Inflammatory macrophage treated with lipopolysaccharide for 4 hours (primary cell): ENCODE measurements at places on chromosomes 5 and 9.

GRCh38 chr5:9507974-9508373 is 37.9 kb downstream of the SEMA5A start:
- DNase-seq: no peak

- DNase-seq: no peak
Measured at GRCh38 chr5:1923766-1924165, 41.0 kb upstream of the IRX4 start.

DNA sequence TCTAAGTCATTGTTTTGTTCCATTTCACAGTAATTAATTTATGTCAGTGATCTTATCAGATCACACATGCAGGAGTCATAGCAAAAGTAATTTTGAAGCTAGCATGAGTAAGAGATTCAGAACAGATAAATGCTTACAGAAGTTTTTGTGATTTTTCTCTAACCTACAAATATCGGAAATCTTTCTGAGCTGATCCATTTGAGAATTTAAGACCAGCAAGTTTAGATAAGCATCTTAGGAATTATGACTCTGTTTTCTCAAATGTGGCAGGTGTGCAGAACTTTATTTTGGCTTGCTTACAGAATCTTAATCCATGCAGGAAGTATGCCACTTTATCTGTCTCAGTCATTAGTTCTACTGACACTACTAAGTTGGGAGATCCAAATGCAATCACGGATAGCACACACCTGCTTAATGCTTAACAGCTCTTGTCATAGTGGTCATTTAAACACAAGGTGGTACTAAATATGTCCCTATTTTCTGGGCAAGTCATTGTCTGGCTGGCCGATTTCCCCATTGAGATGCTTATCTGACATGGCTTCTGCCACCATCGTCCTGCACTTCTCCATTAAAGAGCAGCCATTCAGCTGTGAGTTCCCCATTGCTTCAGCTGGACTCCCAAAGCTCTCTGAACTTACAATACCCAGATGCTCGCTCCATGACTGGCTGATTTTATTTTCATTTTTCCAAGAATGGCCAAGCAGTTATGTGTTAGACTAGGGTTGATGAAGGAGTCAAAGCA is 305.4 kb upstream of the NUDT12 start:
- DNase-seq: no peak

DNA sequence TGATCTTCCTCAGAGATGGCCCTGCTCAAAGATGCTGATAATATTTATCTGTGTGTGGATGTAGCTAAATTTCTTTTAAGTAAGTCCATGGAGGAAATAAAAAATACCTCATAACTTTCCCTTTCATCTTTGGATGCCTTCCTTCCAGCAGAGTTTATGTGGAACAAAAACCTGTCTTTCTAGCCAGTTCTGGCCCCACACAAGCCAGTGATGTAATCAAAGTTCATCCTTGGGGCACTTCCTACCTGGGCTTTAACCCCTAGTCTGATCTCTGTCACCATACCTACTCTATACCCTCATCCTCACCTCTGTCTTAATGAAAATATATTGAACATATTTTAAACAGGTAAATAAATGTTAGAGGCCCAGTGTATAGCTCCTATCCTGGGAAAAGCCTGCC is 39.8 kb upstream of the RASGRF2 start:
- no peak for DNase-seq

DNA sequence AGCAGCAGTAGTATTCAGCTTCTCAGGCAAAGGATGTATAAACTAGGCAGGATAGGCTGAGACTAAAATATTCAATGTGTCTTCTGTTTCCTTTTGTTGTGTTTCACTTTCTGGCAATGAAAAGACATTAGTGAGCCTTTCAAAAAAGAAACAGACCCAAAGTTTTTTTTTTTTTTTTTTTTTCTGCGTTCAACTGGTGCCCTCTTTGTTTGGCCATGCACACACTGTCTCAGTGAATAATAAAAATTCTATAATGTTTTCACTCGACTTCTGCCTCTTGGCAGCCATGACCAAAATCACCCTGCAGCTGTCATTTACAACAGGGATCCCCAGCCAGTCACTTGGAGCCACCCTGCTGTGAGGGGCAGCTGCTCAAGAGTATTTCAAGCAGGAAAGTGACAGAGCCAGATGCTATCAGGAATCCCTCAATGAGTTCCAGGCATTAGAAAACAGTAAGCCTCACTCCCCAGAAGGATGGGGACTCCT is 44.0 kb upstream of the MAN2A1 start:
- no peak for DNase-seq

DNA sequence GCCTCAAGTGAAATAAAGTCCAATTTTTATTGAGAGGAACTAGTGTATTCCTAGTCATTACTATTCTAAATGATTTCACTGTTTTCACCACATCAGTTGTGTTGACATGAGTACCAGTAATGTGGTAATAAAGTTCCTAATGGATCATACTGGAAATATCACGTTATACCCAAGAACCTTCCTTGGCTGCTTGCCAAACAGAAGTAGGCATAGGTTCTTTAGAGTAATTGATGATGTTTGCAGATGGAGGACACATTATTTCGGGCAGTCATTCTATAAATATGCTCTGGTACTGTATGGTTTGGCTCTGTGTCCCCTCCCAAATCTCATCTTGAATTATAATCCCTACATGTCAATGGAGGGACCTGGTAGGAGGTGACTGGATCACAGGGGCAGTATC is 15.1 kb downstream of the SNCAIP start:
- no peak for DNase-seq

GRCh38 chr9:89738137-89738932 is 133.5 kb downstream of the GADD45G start:
- no peak for DNase-seq

GRCh38 chr5:139512786-139513390 is 30.3 kb upstream of the STING1 start:
- peak; percentile 17 for DNase-seq

DNA sequence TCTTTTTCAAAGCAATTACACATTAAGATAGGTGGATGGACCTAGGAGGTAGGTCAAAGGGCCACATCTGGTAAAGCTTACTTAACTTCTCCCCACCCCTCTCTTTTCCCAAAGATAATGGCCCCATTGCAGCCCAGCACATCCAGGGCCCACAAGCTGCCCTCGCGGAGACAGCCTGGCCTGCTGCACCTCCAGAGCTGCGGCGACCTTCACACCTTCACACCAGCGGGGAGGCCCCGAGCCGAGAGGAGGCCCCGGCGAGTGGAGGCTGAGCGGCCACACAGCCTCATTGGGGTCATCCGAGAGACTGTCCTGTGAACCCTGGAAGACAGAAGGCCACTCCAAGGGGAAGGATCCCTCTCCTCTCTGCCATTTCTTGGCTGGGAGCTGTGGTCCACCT is 66.5 kb downstream of the ENTREP1 start:
- no peak for DNase-seq

DNA sequence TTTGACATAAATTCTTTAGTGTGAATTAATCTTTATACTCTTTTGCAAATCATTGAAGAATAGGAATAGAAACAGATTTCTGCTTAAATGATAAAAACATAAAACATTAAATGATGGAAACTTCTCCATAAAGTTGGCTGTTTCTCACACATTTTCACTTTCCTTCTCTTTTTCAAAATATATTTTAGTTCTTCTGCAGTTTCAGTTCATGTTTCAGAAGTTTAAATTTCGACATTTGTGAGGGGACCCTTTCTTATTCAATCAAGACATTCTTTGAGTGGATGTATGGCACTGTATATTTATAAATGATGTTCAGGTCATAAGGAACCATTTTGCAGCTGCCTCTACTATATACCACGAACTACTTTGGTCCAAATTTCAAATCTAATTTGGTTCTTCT is 34.6 kb downstream of the TNFAIP8 start:
- peak; percentile 73 for DNase-seq

DNA sequence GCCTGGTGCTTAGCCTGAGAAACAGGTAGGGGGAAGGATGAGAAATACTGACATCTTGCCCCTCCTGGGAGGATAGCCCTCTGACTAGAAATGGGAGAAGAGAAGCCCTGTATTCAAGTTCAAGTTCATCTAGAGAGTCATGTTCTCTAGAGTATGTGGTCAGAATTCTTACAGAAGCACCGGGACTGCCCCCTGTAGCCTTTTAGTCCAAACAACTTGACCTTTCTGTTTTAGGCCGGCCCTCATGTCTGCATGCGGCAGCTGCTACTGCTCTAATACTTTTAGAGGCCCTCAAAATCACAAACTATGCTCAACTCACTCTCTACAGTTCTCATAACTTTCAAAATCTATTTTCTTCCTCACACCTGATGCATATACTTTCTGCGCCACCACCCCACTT is 47.7 kb downstream of the PHAX start:
- DNase-seq: no peak

GRCh38 chr5:36001032-36001431 is 9.8 kb upstream of the UGT3A1 start:
- DNase-seq: no peak

DNA sequence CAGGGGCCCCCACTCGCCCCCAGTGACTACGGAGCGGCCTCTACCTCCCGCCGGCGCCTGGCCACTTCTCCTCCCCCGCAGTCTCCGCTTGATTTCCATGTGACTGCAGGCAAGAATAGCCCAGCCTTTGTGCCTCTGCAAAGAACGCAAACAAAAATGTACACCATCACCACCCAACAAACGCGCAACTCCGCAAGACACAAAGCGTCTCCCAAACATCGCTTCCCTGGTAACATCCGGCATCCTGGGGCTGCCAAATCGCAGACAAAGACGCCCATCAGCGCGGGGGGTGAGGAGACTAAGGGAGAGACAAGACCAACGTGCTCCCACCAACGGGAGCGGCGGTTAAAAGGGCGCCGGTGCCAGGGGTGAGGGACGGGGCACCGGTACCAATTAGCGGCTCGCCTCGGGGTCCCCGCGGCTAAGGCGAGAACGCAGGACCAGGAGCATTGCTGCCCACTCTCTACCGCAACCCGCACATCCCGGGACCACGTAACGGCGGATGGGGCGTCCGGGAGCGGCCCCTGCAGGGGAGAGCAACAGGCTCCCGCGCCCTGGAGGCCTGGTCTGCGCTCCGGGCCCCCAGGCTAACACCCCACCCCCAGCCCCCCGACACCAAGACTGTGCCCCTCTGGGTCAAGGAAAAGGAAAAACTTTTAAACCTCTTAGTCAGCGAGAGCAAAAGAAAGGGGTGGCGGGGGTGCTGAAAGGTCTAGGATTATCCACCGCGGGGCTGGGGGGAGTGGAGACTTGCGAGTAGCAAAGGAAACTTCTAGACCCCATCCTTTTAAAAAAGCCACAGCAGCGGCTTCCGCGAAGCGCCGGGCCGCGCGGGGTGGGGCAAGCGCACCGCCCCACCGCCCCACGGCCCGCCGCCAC is 885 bp downstream of the MPDZ start:
- DNase-seq: no peak

DNA sequence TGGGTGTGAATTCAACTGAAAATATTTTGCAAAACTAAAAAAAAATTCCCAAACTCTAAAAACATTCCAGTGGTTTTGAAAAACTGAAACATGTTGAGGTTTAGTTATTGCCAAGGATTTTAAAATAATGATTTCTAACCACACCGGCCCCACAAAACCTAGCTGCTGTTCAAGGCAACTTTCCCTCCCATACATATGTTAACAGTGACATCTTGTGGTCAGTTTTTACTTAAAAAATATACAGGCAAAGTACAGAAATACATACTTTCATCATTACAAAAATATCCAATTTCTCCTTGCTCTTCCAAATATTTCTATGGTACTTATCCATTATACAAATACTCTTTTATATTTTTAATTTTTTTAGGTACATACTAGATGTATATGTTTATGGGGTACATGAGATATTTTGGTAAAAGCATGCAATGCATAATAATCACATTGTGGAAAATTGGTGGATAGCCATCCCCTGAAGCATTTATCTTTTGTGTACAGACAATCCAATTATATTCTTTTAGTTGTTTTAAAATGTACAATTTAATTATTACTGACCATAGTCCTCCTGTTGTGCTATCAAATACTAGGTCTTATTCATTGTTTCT is 34.4 kb upstream of the MRPS30 start:
- peak; percentile 34 for DNase-seq

DNA sequence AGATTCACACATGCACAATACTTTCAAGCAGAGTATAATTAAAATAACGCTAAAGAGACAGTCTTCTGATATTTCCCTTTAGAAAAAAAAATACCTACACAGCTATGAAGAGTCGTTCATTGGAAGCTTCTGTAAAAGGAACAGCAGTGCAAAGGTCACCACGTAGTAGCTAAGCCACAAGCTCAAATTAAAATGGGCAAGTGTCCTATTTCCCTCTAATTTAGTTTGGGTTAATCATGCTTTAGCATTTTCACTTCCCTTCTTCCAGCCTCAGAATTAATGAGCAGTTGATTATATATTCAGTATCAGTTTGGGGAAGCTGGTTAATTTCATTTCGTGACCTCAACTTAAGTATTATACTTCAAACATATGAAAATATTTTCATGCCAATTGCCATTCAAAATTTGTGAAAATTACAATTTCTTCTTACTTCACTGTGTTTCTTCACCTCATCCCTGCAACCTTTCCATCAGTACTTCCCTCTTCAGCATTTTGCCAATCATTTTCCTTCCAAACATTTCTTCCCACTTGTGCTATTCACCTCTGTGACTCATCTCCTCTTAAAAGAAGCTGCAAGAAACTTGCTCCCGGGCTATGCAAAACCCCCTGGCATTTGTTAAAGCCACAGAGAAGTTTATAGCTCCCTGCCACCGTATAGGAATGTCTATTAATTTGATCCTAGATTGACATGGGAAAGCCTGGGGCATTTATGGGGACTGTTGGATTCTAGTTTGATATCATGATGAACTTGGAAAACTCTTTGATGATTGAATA is 83.0 kb downstream of the DMRTA1 start:
- DNase-seq: no peak

DNA sequence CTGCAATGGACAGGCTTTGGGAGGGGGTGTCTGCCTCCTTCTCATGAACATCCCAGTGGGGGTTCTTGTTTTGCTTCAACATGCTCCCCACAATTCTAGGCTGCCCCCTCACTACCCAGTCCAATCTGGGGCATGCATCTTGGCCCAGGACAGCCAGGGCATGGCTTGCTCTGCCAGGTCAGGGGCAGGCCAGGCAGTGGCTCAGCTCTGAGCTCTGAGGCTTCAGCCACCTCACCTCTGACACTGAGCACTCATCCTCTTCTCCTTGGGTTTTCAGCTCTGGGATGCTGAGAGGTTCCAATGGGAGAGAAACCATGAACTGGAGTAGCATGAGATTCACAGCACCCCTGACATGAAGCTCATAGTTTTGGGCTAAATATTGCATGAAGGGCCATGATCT is 11.8 kb downstream of the SLC25A48 start:
- no peak for DNase-seq

- DNase-seq: peak; percentile 68
Measured at GRCh38 chr9:137302449-137303150, 529 bp upstream of the NRARP start.

DNA sequence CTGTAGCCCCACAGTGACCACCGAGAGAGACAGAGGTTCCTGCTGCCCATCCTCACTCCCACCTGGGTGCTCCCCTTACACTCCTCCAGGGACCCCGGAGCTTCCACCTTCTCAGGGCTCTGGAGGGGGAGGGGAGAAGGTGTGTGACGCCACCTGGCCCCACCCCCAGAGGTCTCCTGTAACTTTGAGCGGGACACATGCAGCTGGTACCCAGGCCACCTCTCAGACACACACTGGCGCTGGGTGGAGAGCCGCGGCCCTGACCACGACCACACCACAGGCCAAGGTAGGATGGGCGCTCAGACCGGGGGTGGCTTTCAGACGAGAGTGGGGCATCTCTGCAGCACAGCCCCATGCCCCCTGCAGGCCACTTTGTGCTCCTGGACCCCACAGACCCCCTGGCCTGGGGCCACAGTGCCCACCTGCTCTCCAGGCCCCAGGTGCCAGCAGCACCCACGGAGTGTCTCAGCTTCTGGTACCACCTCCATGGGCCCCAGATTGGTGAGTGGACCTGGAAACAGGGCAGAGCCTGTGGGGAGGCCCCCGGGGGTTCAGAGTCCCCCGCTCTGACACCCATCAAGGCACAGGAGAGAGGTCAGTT is 4.5 kb downstream of the MAMDC4 start:
- DNase-seq: no peak
